ENCODE measurements at places on chromosomes 3 and 15.

DNA sequence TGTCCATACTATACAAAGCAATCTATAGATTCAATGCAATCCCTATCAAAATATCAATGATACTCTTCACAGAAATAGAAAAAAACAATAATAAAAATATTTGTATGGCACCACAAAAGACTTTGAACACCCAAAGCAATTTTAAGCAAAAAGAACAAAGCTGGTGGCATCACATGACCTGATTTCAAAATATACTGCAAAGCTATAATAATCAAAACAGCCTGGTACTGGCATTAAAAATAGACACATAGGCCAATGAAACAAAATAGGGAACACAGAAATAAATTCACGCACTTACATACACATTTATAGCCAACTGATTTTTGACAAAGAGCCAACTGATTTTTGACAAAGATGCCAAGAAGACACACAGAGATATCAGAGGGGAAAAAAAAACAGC lies 9.2 kb upstream of the ENTPD3 start:
- no peak for DNase-seq

DNA sequence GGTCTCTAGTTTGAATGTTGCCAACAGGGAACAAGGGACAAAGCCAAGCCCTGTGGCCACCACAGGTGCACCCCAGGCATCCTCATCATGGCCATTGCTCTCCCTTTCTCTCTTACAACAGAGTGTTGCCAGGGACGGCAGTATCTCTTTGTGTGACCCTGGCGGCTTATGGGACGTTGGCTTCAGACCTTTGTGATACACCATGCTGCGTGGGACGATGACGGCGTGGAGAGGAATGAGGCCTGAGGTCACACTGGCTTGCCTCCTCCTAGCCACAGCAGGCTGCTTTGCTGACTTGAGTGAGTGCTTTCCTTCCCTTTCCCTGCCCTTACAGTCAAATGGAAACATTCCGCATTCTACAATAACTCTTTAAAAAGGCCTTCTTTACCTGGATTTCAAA lies 38.2 kb downstream of the BOC start:
- DNase-seq = no peak

- no peak for DNase-seq
These were observed 123.3 kb downstream of the MYLK start for GRCh38 chr3:123760817-123761216.

DNA sequence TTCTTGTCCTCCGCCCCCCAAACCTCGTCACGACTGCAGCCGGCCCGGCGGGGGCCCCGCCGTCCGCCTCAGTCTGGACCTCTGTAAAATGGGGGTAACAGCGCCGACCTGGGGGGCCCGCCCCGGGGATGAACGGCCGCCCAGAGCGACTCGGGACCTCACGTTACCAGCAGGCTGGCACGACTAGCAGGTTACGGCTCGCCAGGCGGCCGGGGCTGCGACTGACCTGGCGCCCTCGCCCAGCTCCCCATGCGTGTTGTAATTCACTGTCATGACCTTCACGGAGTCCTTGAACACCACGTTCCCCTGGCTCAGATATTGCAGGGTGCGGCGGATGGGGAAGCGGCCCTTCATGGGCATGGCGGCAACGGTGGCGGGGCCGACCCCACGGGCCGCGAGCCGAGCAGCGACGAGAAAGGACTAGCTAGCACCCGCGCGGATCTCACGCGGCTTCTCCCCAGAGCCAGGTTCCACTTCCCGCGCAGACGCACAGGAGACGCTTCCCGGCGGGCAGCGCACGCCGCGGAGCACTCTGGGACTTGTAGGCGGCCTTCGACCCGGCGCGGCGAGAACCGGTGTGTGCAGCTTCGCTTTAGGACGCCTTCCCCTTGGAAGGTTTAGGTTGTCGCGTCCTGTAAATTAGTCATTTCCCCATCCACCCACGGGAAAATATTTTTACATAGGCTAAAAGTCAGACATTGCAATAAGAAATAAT lies at the start of gene MRPS25:
Gene MRPS25, minus strand, starts transcription at position 481 of the 715 bp plus-strand sequence. Its CDS starts 121 bp downstream, at position 360.
- peak; percentile 81 for DNase-seq

GRCh38 chr3:197038679-197039462 lies 9.3 kb upstream of the MELTF start:
- DNase-seq = no peak

- DNase-seq = no peak
These were observed 85.6 kb downstream of the NEDD4 start for GRCh38 chr15:55907797-55908196.

DNA sequence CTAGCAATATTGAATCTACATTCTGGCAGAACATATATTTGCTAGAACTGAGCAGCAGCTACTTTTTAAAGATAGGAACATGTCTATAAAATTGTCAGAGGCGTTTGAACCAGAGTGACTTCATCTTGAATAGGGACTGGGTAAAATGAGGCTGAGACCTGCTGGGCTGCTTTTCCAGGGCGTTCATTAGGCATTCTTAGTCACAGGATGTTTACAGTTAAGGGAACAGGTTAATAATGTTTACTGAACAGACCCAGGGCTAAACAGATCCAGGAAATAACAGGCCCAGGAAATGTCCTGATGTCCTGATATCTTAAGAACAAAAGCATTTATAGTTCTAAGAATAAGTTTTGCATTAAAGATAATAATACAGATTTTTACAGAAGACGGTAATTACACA lies 34.5 kb upstream of the B3GALNT1 start:
- no peak for DNase-seq

DNA sequence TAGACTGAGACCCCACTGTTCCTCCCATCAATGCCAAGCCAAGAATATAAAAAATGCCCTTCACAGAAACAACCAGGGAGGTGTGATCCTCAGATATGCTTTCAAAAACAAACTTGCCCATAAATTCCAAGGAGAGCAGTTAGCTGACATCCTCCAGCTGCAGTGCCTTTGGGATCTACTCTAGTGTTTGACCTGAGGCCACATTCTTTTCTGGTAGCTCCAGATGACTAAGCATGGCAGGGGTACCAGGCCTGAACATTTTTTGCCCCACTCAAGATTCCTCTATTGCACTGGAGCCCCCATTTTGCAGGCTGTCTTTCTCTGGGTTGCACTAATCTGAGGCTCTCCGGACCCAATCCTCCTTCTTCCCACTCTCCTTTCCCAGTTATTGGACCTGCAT lies 27.9 kb upstream of the ACP3 start:
- DNase-seq = no peak

- DNase-seq = no peak
These were observed 136.9 kb downstream of the P2RY1 start for GRCh38 chr3:152971880-152972279.

DNA sequence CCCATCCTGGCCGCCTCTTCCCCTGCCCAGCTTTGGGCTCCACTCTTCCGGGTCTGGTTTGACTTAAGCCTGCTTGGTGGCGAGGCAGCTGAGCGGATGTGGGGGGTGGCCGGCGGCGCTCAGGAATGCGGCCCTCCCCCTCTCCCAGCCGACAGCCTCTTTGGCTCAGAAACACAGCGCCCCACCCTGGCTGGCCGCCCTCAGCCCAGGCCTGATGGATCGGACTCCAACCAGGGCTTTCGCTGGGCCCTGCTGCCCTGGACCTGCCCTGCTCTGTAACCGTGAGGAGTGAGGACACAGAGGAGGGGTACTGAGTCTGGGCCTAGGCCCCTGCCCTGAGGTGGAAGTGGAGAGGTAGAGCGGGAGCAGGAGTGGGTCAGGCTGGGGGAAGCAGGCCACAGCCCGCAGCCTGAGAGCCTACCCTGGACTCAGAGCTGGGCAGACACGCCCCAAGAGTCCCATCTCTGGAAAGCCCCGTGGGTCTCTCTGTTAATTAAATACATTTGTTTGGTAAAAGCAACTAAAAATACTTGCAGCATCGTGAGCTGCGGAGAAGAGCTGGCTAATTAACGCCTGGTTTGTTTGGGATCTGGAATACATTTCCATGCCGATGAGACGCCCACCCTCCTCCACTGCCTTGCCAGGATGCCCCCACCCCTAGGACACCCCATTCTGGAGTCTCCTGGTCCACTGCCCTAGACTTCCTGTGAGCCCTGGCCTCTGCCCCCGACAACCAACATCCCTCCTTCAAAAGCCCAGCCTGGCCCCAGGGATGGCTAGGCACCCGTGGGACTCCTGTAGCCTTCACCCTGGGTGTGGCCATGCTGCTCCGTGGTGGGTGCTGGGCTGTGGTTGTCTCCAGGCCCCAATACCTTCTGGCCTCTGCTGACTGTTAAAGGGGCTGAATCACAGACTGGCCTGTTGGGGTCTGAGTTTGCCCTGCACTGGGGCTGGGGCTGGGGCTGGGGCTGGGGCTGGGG lies 19.6 kb downstream of the PLXNA1 start:
- no peak for DNase-seq

DNA sequence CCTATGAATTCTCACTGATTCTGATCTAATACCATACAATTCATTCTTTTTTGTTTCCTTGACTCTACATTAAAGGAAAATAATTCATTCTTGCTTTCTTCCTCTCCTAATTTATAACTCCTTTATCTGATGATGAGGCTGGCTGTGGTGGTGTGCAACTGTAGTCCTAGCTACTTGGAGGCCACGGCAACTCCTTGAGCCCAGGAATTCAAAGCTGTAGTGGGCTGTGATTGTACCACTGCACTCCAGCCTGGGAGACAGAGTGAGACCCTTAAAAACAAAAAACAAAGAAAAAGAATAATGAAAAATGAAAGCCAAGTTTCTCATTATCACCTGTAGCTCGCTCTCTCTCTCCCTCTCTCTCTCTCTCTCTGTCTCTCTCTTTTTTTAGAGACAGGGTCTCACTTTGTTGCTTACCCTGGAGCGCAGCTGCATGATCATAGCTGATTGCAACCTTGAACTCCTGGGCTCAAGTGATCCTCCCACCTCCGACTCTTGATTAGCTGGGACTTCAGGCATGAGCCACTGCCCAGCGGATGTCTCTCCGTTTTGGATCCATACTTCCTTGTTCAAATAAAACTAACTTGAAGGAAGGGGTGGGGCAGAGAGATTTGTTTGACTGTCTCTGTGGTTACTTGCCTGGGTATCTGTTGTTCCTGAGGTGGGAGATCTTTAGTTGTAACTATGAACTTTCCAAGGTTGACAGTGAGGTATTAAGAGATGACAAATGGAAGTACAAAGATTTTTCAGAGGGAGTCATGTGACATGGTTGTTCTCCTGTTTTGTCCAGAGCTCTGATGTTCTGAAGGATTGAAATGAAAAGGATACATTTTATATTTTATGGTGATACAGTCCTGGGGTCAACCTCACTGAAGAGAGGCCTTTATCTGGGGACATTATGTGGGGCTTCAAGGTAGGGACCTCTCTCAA lies 46.9 kb downstream of the STARD9 start:
- no peak for DNase-seq

DNA sequence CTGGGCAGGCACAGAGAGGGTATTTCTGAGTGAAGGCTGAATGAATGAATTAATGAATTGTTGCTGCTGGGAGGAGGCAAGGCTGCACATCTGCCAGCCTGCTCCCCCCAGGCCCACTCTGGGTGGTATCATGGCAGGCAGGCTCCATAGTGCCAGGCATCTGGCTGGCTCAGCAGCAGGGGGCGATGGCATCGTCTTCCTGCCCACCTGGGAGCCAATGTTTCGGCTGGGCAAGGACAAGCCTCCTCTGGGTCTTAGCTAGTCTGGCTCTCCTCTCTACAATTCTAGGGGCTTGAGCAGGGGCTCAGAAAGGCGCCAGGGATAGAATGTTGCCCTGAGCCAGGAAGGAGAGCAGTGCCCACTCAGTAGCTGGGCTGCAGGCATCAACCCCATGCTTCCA lies 1.7 kb upstream of the TLR9 start:
- no peak for DNase-seq

- no peak for DNase-seq
These were observed 3.2 kb downstream of the ADCY5 start for GRCh38 chr3:123445702-123446101.

- DNase-seq = no peak
These were observed 5.1 kb upstream of the HAPLN3 start for GRCh38 chr15:88900309-88900981.

DNA sequence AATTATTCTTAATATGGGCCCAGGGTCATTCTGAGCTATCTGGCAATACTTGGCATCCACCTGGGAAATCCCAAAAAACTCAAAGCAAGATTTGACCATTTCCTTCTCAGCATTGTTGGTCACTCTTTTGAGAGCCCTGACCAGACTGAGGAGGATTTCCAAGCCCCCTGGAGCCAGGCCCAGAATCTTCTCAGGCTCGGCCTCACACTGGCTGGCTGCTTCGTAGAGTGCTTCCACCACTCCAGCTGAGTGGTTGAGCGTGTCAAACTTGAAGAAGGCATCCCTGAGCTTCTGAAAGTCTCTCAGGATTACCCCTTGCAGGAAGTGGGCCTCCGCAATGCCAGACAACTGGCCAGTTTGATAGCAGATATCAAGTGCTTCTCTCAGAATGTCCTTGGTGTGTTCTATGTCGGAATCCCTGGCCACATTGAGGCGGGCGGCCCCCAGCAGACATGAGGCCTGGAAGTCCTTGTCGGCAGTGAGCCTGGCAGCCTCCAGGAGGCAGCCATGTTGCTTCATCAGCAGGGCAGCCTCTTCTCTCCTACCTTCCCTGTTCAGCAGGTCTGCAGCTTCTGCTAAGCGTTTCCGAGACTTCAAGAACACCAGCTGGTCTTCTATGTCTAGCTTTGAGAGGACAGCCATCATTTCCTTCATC lies 68.9 kb upstream of the DCLK3 start:
- no peak for DNase-seq

- no peak for DNase-seq
These were observed 271.0 kb downstream of the SUCLG2 start for GRCh38 chr3:67383379-67383778.

DNA sequence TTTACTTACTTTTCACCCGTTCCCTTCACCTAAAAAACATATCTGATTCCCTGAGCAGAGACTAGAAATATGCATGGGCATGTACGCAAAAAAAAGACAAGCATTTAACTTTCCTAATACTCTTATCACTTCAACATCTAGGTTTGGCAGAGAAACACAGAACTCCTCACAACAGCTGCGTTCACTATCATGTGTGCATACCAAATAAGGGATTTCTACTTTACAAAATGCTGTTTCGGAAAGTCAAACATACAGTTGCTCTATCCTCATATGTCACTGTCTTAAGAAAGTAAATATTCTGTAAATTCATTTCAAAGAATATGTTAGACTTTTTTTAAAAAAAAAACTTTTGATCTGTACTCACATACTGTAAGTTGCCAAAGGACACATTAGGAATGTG lies 65.1 kb upstream of the CBLB start:
- no peak for DNase-seq

GRCh38 chr3:160475884-160476283 lies 26.3 kb upstream of the TRIM59 start:
- no peak for DNase-seq

GRCh38 chr3:112531358-112531781 lies 30.4 kb downstream of the ATG3 start:
- no peak for DNase-seq

- DNase-seq = no peak
These were observed 101.2 kb downstream of the CHST2 start for GRCh38 chr3:143220741-143221140.

- DNase-seq = no peak
These were observed 58.0 kb upstream of the HERC1 start for GRCh38 chr15:63891768-63892133.

- DNase-seq = no peak
These were observed 299.2 kb upstream of the LRRN1 start for GRCh38 chr3:3499987-3500386.

DNA sequence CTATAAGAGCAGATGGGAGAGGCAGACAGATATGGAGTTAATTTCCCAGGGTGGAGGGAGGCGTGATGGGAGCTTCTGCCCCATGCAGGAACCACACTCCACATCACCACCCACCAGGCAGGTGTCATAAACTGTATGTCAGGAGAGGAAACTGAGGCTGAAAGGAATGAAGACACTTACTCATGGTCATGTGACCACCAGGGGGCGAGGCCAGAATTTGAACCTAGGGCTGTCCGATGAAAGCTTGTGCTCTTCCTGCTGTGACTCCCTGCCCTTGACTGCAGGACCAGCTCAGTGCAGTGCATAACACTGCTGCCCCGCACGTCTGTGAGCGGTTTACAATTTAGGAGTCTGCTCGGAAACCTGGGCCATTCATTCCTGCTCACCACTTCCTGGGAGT lies 28.8 kb downstream of the NUP210 start:
- DNase-seq = no peak

Measured in stimulated activated CD8-positive, alpha-beta memory T cell treated with anti-CD3 and anti-CD28 coated beads, Interleukin-7, amount 100 ng/mL, for 48 hours (primary cell).